Psoas muscle (tissue), 8 donors: ENCODE measurements at places on chromosomes 16 and 17. TPM values are rescaled to one million over a fixed set of nuclear protein-coding genes. Genes with fewer than 3 reads are reported as not detected.

Gene GRAP
- total RNA-seq = 2.2 TPM

Gene PHOSPHO1
- total RNA-seq = 2.2 TPM

Gene SULT1A4
- total RNA-seq = 8.3 TPM

Gene HLF
- total RNA-seq = 4.2 TPM

Gene PTGES3L
- 48.7 TPM for total RNA-seq

Gene HEATR3
- 13.6 TPM for total RNA-seq

Gene FLOT2
- total RNA-seq = 46.0 TPM

Gene SPATA32
- total RNA-seq = 0.11 TPM

Gene KCTD5
- total RNA-seq = 16.2 TPM

Gene CTF1
- 16.6 TPM for total RNA-seq

DNA sequence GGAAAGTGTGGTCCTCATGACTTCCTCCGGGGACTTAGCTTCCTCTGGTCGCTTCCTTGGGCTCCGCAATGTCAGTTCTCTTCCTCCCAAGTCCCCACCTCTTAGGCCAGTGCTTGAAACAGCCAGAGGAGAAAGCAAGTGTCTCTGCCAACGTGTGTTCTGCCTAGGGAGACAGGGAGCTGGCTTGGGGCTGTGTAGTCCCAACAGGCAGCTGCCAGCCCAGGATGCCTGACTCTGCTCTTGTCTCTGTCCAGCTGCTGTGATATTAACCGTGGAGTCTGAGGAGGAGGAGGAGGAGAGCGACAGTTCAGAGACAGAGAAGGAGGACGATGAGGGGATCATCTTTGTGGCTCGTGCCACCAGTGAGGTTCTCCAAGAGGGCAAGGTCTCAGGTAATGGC lies 13.5 kb upstream of the PLEKHG4 start:
- DNase-seq = peak; percentile 5

DNA sequence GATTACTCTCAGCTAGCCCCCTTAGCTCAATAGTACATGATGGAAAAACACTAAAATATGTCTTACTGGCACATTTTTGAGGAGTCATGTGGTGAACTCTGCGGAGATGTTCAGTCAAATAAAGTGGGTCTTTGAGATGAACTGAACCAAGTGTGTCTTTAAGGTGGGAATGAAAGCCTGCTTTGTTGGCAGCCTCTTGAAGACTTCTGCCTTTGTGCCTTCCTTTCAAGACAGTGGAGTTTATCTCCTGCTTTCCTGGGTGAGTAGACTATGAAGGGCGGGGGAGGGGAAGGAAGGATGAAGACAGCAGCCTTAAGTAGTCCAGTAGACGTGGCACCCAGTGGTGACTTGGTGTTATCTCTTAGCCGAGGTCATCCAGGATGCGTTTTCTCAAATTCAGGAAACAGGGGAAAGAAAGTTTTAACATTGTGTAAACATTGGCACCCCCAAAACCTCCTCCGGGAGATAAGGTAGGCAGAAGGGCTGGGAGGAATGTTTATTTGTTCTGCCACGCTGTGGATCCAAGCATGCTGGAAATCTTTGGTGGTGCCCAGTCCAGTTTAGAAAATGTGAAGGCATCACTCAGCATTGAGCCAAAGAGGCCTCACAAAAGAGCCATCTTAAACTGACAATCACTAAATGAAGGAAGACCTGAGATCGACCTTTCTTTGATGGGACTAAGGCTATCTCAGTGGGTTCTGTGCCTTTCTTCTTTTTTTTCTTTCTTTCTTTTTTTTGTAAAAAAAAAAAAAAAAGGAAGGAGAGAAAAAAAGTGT lies 220.6 kb downstream of the FTO start:
- DNase-seq = no peak

GRCh38 chr16:30131869-30132475 lies 9.0 kb upstream of the MAPK3 start:
- no peak for DNase-seq

GRCh38 chr16:84085271-84085667 lies 31.5 kb downstream of the MBTPS1 start:
- no peak for DNase-seq

DNA sequence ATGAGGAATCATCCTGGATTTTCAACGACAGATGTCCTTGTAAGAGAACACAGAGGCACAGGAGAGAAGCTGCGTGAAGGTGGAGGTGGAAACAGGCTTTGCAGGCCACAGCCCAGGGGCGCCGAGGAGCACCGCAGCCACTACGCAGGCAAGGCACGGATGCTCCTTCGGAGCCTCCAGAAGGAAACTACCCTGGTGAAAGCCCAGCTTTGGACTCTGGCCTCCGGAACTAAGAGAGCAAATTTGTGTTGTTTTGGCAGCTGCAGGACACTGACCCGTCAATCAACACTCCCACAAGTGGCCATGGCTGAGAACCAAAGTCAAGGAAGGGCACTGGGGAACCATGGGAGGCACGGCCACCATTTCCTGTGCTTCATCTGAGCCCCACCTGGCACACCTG lies 3.4 kb downstream of the ARL16 start:
- no peak for DNase-seq

DNA sequence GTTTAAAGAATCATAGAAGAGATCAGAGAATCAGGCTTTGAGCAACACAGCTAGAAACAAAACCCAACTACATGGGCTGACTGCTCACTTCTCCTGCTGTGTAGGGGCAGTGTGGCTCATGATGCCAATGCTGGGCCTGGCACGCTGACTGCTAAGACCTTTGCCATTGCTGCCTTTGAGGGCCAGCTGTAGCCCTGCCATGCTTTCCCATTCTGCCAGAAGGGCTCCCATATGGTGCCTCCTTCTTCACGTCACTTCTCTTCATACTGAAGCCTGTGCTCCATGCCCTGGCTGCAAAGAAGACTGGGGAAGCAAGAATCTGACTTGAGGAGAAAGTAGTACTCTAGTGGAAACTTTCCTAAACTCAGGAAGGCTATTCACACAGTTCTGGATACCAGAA lies 232.9 kb downstream of the UTP18 start:
- DNase-seq = no peak

GRCh38 chr17:10151667-10152496 lies 46.5 kb downstream of the GAS7 start:
- no peak for DNase-seq

GRCh38 chr17:4583782-4584100 lies 588 bp upstream of the SMTNL2 start:
- DNase-seq = peak; percentile 79

DNA sequence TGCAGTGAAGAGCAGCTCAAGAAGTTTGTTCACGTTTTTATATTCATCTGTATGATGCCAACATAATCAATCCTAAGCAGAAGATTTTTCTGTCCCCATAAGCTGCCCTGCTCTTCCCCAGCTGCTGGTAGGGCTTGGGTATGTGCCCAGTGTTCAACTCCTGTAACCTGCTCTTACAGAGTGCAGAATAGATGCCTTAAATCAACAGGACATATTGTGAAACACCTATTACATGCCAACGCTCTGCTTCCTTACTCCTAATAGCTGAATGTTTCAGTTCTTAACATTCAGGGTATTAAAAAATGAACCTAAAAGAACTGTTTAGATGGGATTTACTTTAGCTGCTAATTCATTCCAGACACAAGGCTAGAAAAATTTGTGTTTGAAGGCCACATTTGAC lies 190.9 kb downstream of the HS3ST3A1 start:
- no peak for DNase-seq

- DNase-seq = peak; percentile 47
Measured at GRCh38 chr16:3938843-3939624, 58.5 kb upstream of the CREBBP start.

GRCh38 chr16:7405166-7405565 lies 72.5 kb downstream of the RBFOX1 start:
- peak; percentile 38 for DNase-seq

DNA sequence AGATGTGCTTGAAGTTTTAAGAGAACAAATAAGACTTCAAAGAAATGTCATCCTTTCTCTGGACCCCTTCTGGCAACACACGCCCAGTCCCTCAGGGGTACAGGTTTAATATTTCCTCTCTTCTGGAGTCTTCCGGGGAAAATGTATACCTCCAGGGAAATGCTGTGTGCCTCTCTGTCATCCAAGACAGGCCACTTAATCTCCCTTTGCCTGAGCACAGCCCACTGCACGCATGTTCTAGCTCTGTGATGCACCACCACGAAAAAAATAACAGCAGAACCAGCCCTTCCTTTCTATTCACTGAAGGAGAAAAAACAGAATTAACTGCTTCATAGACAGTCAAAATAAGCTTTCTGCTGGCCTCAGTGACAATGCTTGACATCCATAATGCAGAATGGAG lies 140.1 kb downstream of the RBFOX3 start:
- DNase-seq = no peak

DNA sequence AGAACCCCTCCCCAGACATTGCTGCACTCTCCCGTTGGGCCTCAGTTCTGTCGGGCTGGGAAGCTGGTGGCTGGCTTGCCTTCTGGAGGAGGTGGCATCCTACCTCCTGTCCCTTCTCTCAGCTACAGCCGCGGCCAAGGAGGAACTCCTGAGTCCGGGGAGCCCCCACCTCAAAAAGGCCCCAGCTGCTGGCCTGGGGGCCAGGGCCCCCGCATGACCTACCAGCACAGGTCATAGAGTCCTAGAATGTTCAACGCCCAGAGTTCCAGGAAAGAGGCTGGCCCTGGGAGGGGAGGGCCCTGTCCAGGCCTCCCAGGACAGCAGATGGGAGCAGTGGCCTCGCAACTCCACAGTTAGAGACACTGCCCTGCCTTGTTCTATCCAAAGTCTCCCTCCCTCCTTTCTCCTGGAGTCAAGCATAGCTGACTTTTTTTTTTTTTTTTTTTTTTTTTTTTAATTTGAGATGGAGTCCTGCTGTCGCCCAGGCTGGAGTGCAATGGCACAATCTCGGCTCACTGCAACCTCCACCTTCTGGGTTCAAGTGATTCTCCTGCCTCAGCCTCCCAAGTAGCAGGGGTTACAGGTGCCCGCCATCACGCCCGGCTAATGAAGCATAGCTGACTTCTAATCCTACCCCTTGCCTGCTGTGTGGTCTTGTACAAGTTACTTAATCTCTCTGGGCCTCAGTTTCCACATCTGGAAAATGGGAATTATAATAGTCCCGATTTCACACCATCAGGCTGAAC lies 7.1 kb downstream of the CARHSP1 start:
- peak; percentile 75 for DNase-seq

GRCh38 chr16:4652561-4652960 lies 27.9 kb downstream of the MGRN1 start:
- no peak for DNase-seq

DNA sequence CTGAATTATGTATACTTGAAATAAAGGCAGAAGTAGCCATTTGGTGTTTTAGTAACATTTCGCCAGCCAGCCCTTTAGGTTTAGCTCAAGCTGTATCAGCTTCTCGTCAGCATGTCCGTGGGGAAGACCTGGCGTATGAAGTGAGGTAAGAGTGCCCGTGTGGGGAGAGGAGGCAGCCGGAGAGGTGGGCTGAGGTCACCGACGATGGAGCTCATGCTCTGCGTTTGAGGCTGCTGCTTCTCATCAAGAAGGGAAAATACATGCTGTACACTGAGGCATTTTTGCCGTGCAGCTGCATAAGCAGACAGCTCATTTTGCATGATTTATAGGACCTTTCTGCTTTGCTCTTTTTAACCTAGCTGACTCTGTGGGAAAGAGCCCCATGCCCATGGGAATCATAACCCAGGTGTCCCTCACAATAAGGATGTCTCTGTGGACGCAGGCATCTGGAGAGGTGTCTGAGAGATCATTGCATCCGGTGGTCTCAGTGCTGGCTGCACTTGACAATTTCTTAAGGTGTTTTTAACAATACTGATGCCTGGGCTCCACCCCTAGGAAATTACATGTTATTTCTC lies 179.1 kb downstream of the ABCC12 start:
- no peak for DNase-seq

GRCh38 chr17:42485680-42486079 lies 27.0 kb downstream of the ATP6V0A1 start:
- DNase-seq = no peak

- peak; percentile 43 for DNase-seq
Measured at GRCh38 chr17:80836971-80837481, 154.6 kb upstream of the CHMP6 start.

DNA sequence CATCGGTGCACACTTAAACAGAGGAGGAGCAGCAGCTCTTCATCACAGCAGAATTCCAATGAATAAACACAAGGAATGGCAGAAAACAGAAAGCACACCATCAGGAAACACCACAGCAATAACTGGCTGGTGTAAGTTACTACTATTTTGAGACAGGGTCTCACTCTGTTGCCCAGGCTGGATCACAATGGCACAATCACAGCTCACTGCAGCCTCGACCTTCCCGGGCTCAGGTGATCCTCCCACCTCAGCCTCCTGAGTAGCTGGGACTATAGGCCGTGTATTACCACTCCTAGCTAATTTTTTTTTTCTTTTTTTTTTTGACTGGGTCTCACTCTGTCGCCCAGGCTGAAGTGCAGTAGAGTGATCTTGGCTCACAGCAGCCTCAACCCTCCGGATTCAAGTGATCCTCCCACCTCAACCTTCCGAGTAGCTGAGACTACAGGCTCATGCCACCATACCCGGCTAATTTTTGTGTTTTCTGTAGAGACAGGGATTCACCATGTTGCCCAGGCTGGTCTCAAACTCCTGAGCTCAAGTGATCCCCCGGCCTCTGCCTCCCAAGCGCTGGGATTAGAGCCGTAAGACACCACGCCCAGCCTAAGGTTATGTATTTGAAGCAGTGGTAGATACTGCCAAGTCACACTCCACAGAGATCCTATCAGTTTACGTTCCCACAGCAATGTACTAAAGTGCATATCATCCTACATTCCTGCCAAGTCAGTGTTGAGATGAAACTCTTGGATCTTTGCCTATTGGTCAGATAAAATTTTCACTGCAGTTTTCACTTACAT lies 20.7 kb downstream of the TRAP1 start:
- no peak for DNase-seq

DNA sequence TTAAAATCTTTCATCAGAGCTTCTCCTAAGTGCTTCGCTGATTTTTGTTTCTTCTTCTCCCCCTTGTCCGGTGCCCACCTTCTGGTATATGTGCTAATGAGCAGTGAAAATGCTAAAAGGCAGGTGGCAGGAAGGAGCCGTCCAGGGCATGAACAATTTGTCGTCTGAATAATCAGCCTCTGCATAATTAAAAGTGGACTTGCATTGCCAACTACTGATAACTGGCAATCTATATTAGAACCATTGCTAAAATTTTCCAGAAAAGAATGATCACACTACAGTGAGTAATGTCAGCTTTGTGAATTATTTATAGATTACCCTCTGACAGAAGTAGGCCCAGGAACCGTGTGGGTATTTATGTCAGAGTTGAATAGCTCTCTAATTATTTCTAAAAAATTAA lies 28.1 kb downstream of the SERPINF1 start:
- no peak for DNase-seq

DNA sequence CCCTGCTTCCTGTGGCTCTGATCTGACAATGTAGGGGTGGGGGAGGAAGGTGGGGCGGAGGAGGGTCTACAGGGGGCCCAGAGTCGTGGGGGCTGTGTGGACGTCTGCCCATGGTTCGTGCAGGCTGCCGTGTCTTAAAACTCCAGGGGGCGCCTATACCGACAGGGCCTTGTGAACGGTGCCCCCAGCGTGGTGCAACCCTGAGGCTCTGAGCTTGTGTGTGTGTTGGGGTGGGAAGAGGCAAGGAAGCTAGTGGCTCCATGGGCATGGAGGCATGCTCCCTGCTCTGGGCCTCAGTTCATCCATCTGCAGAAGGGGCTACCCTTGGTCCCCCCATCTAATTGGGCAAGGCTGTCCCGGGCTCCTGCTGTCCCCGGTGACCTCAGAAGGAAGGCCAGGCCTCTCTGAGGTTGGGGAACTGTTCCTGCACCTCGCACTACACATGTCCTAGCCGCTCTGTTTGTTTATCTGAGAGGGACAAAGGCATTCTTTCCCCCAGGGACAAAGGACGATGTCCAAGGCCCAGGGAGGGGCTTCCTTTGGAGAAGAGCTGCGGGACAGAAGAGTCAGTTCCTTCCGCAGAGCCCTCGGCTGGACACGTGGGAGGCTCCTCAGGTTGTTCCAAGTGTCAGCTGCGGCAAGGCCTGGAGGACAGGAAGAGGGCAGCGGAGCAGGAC lies 13.5 kb downstream of the CA4 start:
- no peak for DNase-seq

GRCh38 chr16:46701615-46702014 lies 12.2 kb downstream of the ORC6 start:
- DNase-seq = no peak
